ENCODE measurements at places on chromosomes 11 and 22.

DNA sequence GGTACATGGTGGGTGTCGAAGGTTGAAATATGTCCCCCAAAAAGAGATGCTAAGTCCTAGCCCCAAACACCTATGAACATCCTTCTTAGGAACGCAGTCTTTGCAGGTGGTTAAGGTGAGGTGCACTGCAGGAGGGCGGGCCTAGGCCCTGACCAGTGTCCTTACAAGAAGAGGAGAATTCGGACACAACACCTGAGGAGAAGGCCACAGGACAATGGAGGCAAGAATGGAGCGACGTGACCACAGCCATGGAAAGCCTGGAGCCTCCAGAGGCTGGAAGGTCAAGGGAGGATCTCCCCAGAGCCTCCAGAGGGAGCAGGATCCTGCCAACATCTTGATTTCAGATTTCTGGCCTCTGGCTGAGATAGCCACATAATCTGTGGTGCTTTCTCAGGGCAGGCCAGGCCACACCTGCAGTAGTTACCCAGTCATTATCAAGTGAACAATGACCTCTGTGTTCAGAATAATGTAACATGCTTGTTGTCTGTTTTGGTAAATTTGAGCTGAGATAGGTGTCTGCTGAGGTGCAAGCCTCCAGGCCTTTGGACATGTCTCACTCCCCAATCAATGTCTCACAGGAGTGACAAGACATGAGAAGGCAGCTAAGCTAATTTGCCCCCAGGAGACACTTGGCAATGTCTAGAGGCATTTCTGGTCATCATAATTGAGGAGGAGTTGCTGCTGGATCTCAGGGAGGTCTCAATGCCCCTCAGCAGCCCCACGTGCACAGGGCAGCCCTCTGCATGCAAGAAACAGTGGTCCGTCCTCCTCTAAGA is 498.9 kb downstream of the BRD1 start:
- no peak for DNase-seq

- no peak for DNase-seq
Observed at GRCh38 chr11:69010964-69011623, 2.0 kb downstream of the MRGPRF start.

DNA sequence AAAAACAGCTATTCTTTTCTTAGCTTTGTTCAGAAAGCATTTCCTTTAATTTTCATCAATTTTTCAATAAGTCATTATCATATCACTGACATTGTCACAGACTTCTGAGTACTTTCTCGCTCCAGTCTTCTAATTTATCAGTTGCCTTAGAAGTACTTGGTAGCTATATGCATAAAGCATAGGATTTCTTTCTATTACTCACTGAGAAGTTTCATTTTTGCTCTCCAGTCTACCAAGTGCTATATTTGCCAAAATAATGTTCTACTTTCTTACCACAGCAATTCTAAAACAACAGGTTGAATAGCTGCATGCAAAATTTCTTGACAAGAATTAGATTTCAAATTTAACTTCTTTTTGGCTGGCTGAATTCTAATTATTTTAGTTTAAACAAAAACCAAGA is 116.3 kb downstream of the STK33 start:
- DNase-seq: no peak

DNA sequence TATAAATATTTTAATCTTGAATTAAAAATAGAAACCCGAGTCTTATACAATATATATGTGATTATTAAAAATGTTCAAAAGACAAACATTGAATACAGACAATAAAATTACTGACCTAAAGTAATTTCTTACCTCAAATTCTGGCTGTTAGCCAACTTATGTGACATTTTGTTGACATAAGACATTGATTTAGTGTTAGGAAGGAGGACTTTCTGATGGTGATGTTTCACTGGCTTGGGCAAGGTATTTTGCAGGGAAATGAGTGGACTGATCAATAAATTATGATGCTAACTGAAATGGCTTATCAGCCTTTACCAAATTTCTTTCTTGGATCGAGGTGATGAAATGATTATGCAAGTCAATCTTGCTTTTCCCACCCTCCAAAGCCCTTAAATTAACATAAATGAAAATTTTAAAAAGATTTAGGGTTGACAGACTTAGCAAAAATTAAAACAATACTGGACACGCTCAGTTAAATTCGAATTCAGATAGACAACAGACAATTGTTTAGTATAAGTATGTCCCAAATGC is 33.2 kb upstream of the FZD4 start:
- DNase-seq: no peak

DNA sequence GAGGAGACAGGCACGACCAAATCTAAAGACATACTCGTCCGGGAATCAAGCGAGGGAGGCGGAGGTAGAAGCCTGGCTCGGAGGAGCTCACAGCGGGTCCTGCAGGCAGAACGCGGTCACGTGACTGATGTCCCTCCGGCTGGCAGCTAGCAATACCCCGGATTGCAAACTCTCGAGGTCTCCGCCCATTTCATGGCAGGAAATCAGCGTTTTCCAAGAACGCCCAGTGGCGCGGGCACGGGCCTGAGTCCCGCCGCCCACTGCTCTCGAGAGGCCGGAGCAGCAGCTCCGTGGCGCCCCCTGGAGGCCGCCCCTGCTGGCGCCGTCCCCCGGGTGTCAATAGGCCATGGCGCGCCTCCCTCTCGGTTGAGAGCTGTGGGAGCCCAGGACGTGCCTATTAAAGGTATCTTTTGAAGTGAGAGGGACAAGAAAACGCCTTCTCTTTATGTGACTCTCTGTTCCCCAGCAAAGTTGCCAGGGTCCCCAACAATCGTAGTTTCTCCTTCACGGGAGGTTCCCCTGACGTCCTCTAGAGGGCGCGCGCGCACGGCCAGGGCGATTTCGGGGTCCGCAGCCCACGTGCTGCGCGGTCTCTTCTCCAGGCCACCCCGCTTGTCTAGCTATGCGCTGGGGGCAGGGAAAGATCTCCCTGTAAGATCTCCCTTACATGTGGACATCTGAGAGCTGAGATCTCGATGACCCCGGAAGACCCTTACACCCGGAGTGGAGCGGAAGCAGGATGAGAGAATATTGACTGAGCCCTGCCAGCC is 37.3 kb upstream of the RBFOX2 start:
- DNase-seq: no peak

DNA sequence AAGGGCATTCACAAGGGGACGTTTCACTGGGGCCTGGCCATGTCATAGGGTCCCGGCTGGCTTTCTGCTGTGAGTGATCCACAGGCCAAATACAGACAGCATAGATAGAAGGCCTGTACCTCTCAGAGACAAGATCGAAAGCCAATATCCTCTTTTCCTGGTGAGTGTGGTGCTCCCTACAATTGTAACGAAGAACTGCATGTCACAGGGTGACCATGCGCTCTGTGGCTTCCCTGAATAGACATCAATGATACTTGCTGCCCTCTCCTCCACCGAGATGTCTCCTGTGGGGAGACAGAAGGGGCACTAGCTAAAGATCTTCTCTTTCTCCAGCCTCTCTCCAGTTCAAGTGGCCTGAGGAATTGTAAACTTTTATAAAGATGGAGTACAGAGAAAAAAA is 226.1 kb upstream of the POU2AF2 start:
- DNase-seq: no peak

- no peak for DNase-seq
Observed at GRCh38 chr11:44824300-44824704, 97.5 kb downstream of the TSPAN18 start.

DNA sequence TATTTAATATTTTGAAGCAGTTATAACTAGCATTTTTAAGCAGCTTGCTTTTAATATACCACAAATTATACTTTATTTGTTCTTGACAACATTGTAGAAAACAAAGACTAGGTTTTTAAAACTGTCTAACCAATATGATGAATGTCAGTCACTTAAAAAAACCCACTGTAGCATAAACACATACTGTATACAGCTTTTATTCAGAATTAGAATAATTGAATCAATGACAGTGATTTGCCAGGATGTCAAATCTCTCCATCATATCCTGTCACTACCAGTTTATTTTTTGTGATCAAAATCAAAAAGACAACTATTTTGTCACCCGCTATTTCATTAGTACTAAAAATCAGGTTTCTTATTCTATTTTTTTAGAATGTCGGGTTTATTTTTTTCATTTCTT is 26.5 kb downstream of the PAX6 start:
- no peak for DNase-seq
